ENCODE measurements at places on chromosomes 12 and 14. TPM values are rescaled to one million over a fixed set of nuclear protein-coding genes. Genes with fewer than 3 reads are reported as not detected.
A peak's percentile ranks its signal among the peaks of the same experiment; 100 is the strongest.

Gene AGAP2
- total RNA-seq, result 63.5 TPM

Gene FBLN5
- total RNA-seq, result 2.1 TPM

Gene B4GALNT1
- total RNA-seq, result 1.4 TPM

Gene PLEKHH1
- total RNA-seq, result 0.32 TPM

Gene SLC15A5
- not detected for total RNA-seq

Gene GALNT4
- 6.7 TPM for total RNA-seq

GRCh38 chr12:52221912-52222457 is 11.1 kb upstream of the KRT7 start:
- peak; percentile 75 for DNase-seq
- no peak overlapping the region for H3K27ac ChIP-seq
- H3K36me3 ChIP-seq, result no peaks in the 10 kb centered on the region
- H3K27me3 ChIP-seq, result peaks cover 5% of the 10 kb centered on the region
- no peak overlapping the region for H3K4me3 ChIP-seq

GRCh38 chr12:87150969-87151662 is 878.1 kb downstream of the C12orf50 start:
- H3K27ac ChIP-seq, result no peak overlapping the region
- no peaks in the 10 kb centered on the region for H3K4me1 ChIP-seq
- H3K27me3 ChIP-seq, result no peaks in the 10 kb centered on the region
- H3K36me3 ChIP-seq, result no peaks in the 10 kb centered on the region

- no peak for DNase-seq
- H3K4me3 ChIP-seq, result no peak overlapping the region
- no peaks in the 10 kb centered on the region for H3K4me1 ChIP-seq
- no peak overlapping the region for H3K27ac ChIP-seq
These were observed 37.5 kb downstream of the EID3 start for GRCh38 chr12:104340925-104341611.

- H3K4me3 ChIP-seq, result no peak overlapping the region
- H3K27ac ChIP-seq, result no peak overlapping the region
- H3K36me3 ChIP-seq, result no peaks in the 10 kb centered on the region
These were observed 18.0 kb downstream of the DEPDC4 start for GRCh38 chr12:100248886-100249285.

DNA sequence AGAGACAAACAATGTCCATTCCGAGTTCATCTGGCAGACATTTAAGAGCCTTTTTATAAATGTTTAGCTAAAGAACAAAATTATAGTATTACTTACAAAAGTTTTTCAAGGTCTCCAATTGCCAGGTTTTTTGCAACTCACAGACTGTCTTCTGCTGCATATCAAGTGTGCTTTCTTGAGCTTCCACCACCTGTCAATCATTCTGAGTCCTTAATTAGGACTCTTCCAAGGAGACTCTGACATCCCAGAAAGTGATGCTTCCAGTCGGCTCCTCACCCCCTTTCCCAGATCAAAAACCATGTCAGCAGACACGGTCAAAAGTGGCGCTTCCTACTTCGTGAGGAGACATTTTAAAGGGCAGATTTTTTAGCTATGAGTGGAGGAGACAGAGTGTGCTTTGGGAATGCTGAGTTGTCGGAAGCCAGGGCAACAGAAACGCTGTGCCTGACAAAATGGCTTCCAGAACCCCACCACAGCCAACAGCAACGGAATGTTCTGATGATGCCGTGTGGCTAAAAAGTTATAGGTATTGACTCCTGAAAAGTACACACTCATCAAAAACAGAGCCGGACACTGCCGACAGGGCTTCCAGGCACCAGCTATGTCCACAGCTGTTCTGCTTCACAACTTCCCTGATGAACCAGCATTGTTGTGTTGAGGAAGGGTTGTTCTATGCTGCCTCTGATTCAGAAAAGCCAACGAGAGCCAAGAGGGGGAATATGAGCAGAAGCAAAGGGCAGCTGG is 116.1 kb upstream of the SLC35F4 start:
- H3K4me3 ChIP-seq, result no peak overlapping the region
- no peak for DNase-seq
- H3K4me1 ChIP-seq, result no peaks in the 10 kb centered on the region
- H3K36me3 ChIP-seq, result no peaks in the 10 kb centered on the region
- no peak overlapping the region for H3K27ac ChIP-seq

DNA sequence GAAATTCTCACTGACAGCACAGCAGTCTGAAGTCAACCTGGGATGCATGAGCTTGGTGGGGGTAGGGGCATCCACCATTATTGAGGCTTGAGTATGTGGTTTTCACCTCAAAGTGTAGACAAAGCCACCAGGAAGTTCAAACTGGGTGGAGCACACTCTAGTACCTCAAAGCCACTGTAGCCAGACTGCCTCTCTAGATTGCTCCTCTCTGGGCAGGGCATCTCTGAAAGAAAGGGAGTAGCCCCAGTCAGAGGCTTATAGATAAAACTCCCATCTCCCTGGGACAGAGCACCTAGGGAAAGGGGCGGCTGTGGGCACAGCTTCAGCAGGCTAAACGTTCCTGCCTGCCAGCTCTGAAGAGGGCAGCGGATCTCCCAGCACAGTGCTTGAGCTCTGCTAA is 143.0 kb downstream of the KITLG start:
- no peak overlapping the region for H3K4me3 ChIP-seq
- no peak for DNase-seq
- H3K27ac ChIP-seq, result no peak overlapping the region
- no peaks in the 10 kb centered on the region for H3K36me3 ChIP-seq
- H3K4me1 ChIP-seq, result no peaks in the 10 kb centered on the region
- H3K27me3 ChIP-seq, result no peaks in the 10 kb centered on the region

GRCh38 chr12:114096461-114096860 is 130.3 kb upstream of the RBM19 start:
- H3K27me3 ChIP-seq, result no peaks in the 10 kb centered on the region
- H3K36me3 ChIP-seq, result no peaks in the 10 kb centered on the region
- H3K4me1 ChIP-seq, result no peaks in the 10 kb centered on the region
- no peak for DNase-seq
- no peak overlapping the region for H3K4me3 ChIP-seq

DNA sequence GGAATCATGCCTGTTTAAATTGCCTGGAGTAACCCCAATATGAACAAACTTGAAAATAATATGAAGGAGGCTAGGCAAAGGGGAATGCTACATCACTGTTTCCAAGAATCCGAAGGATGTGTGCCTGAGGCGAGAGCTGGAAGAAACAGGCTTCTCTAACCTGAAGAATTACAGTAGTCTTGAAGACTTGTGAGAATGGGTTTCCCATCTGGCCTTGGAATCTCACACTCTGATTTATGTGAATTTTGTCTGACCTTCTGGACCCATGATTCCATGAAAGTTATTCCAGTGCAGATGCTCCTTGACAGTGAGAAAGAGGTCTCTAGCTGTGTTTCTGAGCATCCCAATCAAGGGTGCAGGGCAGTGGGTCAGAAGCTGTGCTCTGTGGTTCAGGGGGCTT is 122.1 kb upstream of the PARP11 start:
- H3K27ac ChIP-seq, result no peak overlapping the region
- H3K4me3 ChIP-seq, result no peak overlapping the region
- H3K27me3 ChIP-seq, result no peaks in the 10 kb centered on the region
- no peaks in the 10 kb centered on the region for H3K4me1 ChIP-seq
- DNase-seq, result no peak
- H3K36me3 ChIP-seq, result no peaks in the 10 kb centered on the region

DNA sequence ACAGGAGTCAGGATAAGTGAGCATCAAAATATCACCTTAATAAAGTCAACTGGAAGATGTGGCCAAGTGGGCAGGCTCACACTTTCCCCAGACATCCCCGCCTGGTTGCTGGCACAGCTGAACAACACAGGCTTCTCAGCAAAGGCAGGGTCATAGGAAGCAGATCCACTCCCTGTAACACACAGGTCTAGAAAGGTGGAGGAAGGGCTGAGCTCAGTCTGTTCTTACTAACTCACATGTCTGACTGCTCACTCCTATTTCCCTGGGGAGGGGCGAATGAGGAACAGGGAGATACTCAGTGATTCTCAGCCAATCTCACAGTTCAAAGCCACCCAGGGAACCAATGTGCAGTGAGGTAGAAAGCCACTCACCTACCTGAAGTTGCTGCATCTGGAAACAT is 45.0 kb upstream of the AMN1 start:
- DNase-seq, result no peak
- H3K36me3 ChIP-seq, result no peaks in the 10 kb centered on the region
- H3K4me3 ChIP-seq, result no peak overlapping the region
- H3K27ac ChIP-seq, result no peak overlapping the region
- H3K27me3 ChIP-seq, result no peaks in the 10 kb centered on the region
- H3K4me1 ChIP-seq, result no peaks in the 10 kb centered on the region

GRCh38 chr12:71236133-71236660 is 78.4 kb upstream of the TSPAN8 start:
- H3K27me3 ChIP-seq, result no peaks in the 10 kb centered on the region
- no peak overlapping the region for H3K27ac ChIP-seq
- DNase-seq, result no peak
- H3K4me3 ChIP-seq, result no peak overlapping the region
- no peaks in the 10 kb centered on the region for H3K4me1 ChIP-seq
- no peaks in the 10 kb centered on the region for H3K36me3 ChIP-seq

GRCh38 chr14:90087433-90087832 is 25.6 kb downstream of the KCNK13 start:
- no peaks in the 10 kb centered on the region for H3K4me1 ChIP-seq
- H3K4me3 ChIP-seq, result no peak overlapping the region
- DNase-seq, result no peak
- no peaks in the 10 kb centered on the region for H3K27me3 ChIP-seq
- H3K36me3 ChIP-seq, result no peaks in the 10 kb centered on the region
- H3K27ac ChIP-seq, result no peak overlapping the region

GRCh38 chr12:108826807-108827721 is 30.3 kb downstream of the SSH1 start:
- no peak for DNase-seq
- H3K4me3 ChIP-seq, result no peak overlapping the region
- peaks cover 25% of the 10 kb centered on the region for H3K36me3 ChIP-seq
- no peaks in the 10 kb centered on the region for H3K27me3 ChIP-seq

Measured in naive thymus-derived CD4-positive, alpha-beta T cell (primary cell).